ENCODE measurements at places on chromosomes 1 and 21.

- peak; percentile 56 for DNase-seq
These were observed 3.9 kb downstream of the RCC1 start for GRCh38 chr1:28509705-28510272.

- DNase-seq: peak; percentile 90
These were observed at the start of gene SLAMF8 for GRCh38 chr1:159826441-159827101. Gene SLAMF8, plus strand, starts transcription at chr1:159826873. Its CDS starts 26 bp downstream, at chr1:159826899.

- no peak for DNase-seq
These were observed 30.1 kb upstream of the LAMC2 start for GRCh38 chr1:183155939-183156338.

DNA sequence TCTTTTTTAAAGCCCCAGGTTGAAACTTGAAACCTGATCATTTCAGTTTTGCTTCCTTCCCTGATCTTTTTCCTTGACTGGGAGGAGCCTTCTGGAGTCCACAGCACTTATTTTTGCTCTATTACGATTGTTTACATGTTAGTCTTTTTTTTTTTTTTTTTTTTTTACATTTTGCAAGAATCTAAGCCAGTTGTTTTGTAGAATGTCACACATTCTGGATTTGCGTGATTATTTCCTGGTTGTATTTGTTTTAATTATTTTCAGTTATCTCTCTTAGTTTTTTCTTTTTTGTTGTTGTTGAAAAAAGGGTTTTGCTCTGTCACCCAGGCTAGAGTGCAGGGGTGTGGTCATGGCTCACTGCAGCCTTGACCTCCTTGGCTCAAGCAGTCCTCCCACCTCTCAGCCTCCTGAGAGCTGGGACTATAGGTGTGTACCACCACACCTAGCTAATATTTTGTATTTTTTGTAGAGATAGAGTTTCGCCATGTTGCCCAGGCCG lies 32.8 kb downstream of the OSBPL9 start:
- no peak for DNase-seq

DNA sequence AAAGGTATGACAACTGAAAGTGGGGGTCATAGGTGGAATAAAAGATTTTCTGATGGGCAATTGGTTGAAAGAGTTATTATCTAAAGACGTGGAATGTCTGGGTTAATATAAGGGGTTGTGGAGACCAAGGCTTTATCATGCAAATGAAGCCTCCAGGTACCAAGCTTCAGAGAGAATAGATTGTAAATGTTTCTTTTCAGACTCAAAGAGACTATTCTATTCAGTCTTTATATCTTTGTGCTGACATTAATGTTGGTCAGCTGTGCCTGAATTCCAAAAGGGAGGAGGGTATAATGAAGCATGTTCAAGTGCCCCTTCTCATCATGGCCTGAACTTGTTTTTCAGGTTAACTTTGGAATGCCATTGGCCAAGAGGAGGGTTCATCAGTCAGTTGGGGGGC lies 145.3 kb downstream of the SETD4 start:
- DNase-seq: no peak

DNA sequence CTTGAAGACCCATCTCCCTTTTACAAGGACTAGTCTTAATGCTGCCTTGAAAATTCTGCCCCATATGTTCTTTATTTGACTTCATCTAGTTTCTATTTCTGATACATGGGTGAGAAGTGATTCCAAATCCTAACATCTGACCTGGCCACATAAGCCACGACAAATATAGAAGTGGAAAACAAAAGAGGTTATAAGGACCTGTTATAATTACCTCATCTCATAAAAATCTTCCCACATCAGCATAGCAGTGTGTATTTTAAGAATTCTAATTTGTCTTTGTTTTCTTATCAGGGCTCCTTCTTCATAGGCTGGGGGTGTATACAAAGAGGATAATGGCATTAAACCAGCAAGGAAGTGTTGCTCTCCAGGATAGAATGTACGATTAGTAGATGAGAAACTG lies 1007.4 kb downstream of the TTLL7 start:
- DNase-seq: no peak

- no peak for DNase-seq
These were observed 14.9 kb upstream of the CD1C start for GRCh38 chr1:158274797-158275196.

DNA sequence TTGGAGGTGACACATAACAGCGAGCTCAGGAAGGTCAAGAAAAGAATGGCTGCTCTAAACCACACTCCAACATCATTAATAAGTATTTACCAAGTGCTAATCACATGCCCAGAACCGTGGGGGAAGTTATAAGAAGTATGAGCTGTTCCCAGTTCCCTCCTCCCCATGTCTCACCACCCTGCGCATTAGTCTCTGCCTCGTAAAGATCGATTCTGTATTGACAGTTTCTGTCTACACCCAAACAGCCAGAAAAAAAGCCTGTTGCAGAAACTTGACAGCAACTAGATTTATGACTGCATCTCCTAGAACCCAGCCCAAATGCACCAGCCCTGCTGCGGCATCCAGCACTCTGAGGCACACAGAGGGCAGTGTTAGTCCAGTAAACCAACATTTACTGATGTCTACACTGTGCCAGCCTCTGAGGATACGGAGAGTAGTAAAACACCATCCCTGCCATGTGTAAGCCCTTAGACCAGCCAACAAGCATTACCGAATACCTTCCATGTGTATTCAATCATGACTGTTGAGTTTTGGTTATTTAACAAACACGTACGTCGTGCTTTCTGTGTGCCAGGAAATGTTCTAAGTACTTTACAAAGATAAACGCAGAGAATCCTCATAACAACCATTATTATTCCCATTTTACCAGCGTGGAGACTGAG lies 63.6 kb upstream of the ZBTB40 start:
- DNase-seq: no peak

DNA sequence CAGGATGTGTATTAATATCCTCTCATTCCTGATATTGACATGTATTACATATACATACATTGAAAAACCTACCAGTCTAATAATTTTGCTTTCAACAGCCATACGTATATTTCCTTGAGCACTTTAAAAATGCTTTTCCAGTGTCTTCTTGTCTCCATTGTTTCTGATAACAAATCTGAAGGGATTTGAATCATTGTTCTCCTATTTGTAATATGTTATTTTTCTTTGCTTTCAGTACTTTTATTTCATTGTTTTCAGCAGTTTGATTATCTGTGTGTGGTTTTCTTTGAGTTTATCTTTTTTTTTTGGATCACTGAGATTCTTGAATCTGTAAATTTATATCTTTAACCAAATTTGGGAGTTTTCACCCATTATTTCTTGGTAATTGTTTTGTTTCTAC lies 65.3 kb downstream of the RABGAP1L start:
- no peak for DNase-seq

- DNase-seq: no peak
These were observed 4.0 kb downstream of the S100A16 start for GRCh38 chr1:153608742-153609584.

DNA sequence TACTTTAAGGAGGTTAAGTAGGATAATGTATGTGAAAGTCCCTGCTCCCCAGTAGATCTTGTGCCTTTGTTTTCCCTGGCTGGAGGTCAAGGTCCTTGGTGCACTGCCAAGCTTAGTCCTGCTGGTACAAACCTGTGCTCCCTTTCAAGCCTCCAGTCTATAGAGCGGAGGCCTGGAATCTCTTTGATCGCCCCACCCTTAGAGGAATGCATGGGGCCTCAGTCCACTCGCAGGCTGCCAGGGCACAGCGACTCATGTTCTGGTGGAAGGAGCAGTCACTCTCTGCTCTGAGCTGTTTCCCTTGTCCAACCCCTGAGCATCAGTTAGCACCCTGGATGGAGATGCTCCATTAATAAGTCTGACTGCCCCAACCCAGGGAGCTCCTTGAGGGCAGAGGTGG lies 121.8 kb downstream of the HMGB4 start:
- DNase-seq: no peak

DNA sequence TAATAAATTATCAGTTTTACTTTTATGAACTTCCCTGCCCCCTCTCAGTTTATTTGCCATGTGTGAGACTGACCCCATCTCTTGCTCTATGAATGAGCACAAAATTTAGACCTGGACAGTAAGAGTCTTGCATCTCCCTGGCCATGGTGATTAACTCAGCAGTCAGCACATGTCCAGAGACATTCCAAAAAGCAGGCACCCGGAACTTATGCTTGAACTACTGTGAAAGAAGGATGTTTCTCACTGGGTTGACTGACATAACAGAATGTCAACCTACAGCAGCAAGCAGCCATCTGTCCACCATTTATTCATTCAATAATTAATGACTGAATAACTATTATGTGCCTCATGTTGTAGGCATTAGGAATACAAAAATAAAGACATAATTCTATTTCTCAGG lies 11.3 kb upstream of the SEC16B start:
- no peak for DNase-seq

DNA sequence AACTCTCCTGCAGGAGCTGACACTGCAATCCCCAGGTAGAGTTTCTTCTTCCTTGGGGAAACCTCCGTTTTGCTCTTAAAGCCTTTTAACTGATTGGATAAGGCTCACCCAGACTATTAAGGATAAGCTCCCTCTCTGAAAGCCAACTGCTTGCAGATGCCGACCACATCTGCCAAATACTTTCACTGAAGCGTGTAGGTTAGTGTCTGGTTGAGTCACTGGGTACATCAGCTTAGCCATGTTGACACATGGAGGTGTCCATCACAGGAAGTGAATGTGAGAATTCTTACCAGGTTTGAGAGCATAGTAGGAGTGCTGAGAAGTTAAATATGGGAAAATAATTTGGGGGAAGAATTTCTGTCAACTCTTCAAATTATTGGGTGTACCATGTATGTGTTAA lies 202.0 kb downstream of the AJAP1 start:
- DNase-seq: no peak

DNA sequence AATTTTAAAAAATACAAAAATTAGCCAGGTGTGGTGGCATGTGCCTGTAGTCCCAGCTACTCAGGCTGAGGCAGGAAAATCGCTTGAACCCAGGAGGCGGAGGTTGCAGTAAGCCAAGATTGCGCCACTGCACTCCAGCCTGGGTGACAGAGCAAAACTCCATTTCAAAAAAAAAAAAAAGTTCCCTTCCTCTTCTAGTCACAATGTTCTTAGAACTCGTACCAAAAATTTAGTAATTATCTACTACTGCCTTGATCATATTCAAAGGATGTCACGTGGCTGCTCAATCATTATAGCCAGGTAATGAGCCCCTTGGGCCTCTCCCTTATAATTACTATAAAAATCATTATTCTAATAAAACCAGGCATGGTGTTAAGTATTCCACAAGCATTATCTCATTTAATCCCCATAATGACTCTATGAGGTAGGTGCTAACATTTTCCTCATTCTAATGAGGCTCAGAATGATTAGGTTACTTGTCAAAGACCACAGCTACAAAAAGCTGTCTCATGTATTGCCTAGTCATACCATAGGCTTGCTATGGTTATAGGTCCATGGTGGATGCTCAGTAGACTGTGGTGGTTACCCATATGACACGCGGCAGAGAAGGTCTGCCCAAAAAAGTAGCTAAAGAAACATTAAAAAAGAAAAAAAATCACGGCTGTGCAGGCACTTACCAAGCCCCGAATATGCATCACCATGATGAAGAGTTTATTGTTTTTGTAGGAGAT lies 15.5 kb upstream of the PPP1R15B start:
- no peak for DNase-seq

DNA sequence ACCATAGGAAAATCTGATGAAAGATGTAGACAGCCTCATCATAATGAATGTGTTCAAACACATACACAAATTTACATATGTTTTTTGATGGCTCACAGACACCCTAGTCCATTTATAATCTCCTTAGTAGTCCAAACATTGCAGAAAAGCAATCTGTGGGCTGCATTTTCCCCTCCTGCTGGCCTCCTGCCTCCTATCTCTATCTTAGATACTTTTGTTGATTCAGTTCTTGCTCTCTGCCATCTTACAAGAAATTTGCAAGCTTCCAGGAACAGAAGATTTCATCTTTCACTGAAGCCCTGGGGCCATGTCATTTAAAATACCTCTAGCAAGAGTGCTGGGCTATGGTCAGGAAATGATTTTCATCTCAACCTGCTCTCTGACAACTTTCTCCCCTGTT lies 50.6 kb downstream of the DUSP10 start:
- no peak for DNase-seq

DNA sequence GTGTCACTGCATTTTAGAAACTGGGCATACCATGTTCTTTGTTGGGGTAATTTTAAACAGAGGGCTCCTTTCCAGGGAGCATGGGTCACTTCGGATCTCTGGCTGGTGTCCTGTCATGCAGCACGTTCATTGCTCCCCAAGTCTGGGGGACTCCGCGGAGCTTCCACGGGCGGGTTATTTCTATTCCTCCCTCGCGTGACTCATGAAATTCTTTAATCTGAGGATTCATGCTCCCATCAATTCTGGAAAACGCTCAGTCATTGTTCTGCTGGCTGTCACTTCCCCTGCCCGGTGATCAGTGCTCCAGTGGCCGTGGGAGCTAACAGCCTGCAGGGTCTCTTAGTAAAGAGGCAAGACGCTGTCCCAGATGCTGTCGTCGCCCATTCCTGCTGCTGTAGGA lies 28.1 kb downstream of the CFAP74 start:
- no peak for DNase-seq

DNA sequence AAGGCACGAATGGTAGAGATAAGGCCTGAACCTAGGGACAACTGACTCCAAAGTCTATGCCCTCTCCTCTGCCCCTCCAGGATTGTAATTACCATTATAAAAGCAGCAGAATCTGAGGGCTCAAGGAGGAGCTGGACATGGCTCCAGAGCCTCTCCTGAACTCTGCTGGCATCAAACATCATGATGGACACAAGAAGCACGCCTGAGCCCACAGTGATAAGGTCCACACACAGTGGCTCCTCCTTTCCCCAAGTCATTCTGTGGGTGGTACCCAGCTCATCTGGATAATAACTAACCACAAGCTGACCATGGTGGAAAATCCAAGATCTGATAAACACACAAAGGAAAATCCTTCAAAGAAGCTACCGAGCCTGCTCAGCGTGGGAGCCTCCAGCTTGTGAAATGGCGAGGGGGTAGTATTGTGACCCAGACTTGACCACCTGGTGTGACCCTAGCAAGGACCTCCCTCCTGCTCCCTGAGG lies 85.2 kb downstream of the HIVEP3 start:
- DNase-seq: no peak

GRCh38 chr1:33686551-33686950 lies 177.3 kb upstream of the HMGB4 start:
- no peak for DNase-seq

DNA sequence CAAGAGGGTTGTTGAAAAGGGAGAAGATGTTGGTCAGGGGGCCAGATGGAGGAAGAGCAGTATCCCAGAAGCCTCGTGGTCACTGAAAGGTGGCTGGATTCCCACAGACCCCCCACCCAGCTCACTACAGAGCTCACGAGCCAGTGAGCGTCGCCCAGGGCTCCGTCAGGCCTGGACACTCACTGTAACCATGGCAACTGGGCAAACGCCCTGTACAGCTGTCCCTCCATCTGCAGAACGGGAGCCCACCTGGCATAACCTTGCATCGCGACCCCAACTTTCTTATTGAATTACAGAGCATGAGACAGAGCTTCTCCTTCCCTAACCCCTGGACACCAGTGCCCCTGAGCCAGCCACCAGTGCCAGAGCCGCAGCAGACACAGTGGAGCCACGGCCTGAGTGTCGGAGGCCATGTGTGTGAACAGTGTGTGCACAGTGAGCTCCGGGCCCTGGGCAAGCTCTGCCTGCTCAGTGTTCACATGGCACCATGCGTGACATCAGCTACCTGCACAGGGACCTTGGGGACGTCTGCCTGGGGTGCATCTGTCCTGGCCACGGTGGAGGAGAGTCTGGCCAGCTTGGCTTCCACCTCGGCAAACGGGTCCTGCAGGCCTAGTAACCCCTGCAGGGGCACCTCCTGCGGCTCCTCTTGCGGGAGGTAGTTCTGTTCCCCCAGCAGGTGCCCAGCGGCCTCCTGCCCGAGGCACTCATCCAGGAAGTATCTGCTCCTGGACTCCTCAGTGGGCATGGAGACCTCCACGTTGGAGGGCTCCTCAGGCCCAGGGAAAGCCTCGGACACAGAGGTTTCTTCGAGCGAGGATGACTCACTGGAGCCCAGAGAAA lies 25.9 kb upstream of the DDOST start:
- no peak for DNase-seq
